ENCODE measurements at places on chromosomes 12 and 14.

- no peak for DNase-seq
These were observed 606.0 kb upstream of the TMEM132C start for GRCh38 chr12:127660961-127661360.

- no peak for DNase-seq
These were observed 37.8 kb downstream of the PHETA1 start for GRCh38 chr12:111330800-111331752.

DNA sequence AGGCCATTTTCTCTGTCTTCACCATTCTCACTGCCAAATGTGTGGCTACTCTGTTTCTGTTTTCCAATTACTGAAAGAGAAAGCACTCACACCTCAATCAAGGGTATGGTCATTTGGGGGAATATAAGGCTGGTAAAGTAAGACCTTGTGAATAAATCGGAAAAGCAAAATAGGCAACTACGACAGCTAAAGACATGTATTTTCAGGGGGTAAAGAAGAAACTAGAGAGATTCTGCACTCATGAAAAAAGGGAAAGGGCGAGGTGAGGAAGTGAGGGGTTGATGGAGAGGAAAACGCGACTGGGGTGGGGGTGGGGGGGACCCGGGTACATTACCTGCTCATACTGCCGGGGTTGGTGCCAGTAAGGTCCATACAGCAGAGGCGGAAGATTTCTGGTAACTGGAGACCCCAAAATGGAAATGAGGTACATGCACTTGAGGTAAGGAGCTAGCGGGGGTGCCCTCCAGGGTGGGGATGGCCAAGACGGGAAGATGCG is 19.3 kb downstream of the CHD8 start:
- DNase-seq = no peak

DNA sequence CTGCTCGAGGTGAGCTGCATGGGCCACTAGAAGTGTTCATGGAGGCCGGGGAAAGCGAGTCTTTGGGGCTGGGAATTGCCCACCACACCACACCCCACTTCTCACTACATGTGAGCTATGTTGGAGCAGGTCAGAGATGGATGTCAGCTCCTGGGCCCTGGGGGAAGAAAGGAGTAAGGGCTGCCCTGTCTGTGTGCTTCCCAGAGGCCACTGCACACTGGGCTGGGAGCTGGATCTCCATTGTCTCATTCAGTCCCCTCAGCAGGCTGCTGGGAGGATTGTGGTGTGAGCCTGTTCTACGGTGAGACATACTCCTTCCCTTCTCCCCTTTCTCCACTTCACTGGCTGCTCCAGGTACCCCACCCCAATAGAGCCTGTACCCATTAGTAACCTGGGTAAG is 10.5 kb downstream of the FIGNL2 start:
- DNase-seq = no peak

GRCh38 chr12:52401926-52402325 is 4.2 kb downstream of the KRT82 start:
- no peak for DNase-seq

- DNase-seq = no peak
These were observed 1.1 kb downstream of the INHBE start for GRCh38 chr12:57456145-57456700.
